Amygdala (tissue), 56 donors: ENCODE measurements at places on chromosomes 12 and 14.

DNA sequence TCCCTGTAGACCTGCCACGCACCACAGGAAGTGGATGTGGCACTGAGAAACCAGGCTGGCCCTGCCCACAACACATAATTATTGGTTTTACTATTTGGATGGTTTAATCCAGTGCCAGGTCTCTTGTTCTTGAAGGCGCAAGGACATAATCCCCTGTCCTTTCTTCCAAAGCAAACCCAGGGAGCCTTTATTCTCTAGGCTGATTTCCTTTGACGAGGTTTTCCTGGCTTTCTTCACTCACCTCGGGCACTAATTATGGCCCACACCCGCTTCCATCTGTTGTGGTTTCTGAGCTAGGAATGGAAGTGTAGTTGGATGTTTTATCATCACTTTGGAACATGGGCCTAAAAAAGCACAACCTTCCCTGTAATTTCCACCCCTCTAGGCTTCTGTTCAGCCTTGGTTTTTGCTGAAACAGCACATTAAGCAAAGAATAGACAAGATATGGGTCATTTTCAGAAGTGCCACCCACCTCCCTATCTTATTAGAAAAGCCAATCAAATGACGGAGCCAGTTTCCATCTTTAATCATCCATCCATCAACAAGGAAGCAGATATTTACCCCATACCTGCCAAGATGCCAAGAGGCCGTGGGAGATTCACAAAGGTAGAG, 73.9 kb downstream of the PPP1R36 start:
- no peak for DNase-seq

DNA sequence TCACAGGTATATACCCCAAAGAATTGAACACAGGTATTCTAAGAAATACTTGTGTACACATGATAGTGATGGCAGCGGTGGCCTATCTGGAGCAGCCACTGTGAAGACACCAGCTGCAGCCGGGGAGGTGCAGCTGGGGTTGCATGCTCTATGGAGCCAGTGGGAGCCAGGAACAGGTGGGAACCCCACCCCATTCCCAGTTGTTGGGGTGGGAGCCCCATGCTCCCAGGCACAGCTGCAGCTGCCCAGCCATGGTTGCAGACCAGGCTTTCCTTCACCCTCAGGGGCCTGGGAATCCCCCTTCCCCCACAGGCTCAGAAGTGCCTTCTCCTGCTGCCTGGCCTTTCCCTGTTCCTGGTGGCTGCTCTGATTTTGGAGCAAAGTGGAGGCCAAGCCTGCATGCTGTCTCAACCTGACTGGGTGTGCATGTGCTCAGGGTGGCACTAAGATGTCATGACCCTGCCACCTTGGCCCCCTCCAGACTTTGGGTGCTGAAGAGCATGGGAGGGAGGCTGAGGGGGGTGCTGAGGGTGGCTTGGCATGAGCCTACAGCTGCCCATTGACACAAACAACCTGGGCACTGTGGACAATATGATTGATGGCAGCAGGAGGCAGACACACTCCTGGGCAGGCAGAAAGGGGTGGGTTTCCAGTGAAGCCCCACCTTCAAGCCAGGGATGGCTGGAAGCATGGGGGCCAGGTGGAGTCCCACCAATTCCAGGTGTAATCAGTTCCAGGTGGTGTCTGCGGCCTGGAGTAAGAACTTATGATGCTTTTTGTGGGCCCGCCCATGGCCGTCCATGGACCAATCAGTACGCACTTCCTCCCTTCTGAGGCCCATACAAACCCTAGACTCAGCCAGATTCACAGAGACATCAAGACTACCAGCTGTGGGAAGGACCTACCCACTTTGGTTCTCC, 234.7 kb downstream of the ADGRD1 start:
- no peak for DNase-seq

DNA sequence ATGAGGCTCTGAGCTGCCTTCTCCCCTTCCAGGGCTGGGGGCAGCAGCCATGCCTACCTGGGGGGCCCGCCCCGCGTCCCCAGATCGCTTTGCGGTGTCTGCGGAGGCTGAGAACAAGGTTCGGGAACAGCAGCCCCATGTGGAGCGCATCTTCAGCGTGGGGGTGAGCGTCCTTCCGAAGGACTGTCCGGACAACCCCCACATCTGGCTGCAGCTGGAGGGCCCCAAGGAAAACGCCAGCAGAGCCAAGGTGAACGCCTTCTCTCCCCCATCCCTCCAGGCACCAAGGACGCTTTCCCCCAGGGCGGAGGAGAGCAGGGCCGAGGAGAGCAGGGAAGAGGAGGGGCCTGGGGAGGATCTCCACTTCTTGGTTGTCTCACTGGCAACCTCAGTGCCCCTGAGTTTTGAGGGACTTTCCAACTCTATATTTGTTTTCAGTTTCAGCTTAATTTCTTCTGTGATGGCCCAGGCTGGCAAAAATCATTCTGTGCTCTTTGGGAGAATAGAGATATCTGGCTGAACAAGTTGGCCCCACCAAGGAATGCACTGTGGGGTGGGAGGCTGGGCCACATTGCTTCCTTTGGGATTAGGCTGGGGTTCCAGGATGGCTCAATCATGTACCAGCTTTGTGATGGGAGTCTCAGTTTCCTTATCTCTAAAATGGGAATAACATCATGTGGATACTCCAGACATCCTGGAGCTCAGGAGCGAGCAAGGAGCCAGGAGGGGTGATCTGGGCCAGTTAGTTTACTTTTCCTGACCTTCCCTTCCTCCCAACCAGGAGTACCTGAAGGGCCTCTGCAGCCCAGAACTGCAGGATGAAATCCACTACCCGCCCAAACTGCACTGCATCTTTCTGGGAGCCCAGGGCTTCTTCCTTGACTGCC, 1.2 kb downstream of the KHNYN start:
- no peak for DNase-seq

DNA sequence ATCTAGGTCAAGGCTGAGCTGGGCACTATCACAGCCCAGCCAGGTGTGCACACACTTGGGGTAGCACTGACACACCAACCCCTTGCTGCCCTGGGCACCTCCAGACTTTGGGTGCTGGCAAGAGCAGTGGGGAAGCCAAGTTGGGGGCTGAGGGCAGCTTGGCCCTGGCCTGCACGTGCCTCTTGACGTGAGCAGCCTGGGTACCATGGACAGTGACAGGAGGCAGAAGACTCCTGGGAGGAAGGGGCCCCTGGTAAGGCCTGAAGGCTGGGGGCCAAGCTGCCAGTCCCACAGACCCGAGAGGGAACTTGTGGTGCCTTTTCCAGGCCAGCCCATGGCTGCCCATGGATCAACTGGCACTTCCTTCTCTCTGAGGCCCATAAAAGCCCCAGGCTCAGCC, 124.1 kb upstream of the SFSWAP start:
- no peak for DNase-seq

GRCh38 chr12:28991626-28992025, 157.5 kb upstream of the FAR2 start:
- DNase-seq: no peak

- DNase-seq: no peak
These were observed 742.8 kb upstream of the TBX3 start for GRCh38 chr12:115426732-115427131.

- DNase-seq: peak; percentile 10
These were observed 223.7 kb downstream of the ZFP36L1 start for GRCh38 chr14:68568907-68569897.
